ENCODE measurements at places on chromosomes 13 and 19.

DNA sequence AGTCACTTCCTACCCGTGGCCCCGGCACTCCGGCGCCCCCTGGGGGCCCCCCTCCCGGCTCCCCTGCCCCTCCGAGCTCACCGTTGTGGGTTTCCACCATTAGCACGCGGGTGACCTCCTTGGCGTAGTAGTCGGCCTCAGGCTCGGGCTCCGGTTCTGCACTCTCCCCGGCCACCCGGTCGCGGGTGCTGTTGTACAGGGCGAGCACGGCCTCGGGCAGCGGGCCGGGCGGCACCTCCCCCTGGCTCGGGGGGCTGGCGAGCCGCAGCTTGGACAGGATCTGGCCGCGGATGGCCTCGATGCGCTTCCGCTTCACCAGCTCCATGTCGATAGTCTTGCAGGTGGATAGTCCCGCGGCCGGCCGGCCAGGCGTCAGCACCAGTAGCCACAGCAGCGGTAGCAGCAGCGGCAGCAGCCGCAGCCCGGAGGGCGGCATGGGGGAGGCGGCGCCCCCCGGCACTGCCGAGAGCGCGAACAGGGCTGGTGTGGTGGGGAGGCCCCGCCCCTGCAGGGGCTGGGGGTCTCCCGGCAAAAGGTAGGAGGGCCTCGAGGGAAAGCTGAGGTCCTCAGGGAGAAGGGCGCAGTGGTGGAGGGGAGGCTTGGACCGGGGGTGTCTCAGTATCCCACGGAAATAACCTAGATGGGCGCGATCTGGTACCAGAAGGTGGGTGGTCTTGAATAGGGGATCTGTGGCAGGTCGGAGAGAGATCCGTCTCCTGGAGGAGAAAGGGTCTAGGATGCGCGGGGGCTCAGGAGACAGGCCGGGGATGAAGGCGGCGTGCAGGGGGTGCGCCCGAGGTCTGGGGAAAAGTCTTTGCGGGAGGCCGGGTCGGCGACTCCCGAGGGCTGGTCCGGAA is 885 bp downstream of the TGFB1 start:
- DNase-seq = no peak

DNA sequence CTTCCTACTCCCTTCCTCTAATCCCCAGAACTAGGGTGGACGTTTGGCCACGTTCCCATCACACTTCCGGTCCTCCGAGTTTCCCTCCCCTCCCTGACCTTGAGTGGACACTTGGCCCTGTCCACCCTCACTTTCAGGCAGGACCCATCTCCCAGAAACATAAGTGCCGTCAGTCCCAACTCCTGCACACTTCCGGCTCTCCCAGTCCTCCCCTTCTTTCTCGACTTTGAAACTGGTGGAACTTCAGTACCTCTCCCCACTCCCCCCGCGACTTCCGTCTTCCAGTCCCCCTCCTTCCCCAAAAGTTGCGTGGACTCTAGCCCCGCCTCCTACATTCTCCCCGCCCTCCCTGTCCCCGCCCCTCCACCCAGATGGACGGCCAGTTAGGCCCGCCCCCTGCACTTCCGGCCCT is 278 bp upstream of the ZNF274 start:
- no peak for DNase-seq

DNA sequence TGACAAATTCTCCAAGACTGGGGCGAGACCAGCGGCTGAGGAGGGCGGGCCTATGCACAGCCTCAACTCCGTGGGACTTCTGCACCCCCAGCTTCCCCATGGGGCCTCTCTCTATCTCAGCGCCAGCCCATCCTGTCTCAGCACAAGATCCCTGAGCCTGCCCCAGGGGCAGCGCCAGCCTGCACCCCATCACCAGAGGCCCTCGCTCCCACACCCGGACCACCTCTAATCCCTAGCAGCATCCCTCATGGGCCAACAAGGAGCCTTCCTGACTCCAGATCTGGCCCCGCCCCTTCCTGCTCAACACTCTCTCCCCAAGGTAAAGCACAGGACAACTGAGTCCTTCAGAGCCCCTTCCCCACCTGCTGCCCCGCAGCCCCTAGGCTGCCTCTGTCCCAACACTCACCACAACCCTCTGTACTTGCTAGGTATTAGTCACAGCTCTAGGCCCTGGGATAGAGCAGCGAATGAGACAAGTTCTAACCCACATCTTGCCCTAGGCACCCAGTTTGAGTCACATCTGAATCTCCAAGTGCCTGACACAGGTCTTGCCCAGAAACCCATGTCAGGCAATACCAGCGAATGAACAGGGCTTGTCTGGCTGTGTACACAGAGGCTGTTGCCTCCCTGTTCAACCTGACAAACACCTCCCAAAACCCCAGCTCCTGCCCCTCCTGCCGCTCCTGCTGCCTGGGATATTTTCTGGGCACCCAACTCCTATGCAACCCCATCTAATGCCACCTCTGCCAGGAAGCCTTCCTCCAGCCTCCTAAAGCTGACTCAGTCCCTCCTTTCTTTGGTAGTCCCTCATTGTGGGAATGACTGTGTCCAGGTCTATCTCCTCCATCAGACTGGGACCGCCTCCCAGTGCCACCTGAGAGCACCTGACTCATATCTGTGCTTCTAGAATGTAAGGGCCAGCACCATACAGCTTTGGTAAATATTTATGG is 18.6 kb downstream of the GRIK5 start:
- DNase-seq = no peak

GRCh38 chr19:36041831-36042230 is 9.2 kb upstream of the CLIP3 start:
- DNase-seq = no peak

DNA sequence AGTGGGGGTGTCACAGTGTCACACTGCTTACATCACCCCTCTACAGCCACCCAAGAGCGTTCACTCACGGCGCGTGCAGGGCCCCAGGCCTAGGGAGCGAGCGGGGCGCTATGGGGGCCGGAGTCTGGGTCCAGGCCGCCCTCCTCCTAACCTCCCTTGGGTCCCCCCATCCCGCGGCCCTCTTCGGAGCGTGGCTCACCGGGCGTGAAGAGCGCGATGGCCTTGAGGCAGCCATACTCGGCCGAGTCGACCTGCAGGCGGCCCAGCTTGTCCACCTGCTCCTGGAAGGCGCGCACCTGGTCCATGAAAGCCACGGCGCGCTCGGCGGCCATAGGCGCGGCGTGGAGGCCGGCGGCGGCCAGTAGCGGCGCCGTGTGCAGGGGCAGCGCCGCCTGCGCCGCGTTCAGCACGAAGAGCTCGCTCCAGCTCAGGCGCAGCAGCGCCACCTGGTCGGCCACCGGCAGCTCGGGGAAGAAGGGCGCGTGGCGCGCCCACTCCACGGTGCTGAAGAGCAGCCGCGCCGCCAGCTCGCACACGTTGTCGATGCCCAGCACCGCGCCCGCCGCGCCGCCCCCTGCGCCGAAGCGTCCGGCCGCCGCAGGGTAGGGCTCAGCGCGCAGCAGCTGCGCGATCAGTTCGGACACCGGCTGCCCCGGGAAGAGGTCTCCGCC is 9.4 kb downstream of the OCEL1 start:
- DNase-seq = no peak

GRCh38 chr13:60351326-60351725 is 45.7 kb upstream of the TDRD3 start:
- DNase-seq = no peak

DNA sequence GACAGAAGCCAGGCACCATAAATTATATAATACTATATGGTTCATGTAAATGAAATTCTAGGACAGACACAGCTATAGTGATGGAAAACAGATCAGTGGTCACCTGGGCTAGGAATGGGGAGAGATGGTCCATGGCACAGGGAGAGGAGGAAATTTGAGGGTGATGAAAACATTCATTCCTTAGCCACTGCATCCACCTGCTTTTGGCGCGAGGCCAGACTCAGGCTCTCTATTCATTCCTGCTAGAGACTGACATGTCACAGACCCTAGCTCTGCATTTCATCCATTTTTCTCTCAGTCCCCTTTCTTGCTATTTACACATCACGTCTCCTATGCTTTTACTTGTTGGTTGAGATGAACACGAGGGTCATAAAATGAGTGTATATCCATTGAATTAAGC is 628.3 kb upstream of the SLC10A2 start:
- DNase-seq = no peak

- no peak for DNase-seq
These were observed 23.0 kb upstream of the IRS2 start for GRCh38 chr13:109809216-109809932.

DNA sequence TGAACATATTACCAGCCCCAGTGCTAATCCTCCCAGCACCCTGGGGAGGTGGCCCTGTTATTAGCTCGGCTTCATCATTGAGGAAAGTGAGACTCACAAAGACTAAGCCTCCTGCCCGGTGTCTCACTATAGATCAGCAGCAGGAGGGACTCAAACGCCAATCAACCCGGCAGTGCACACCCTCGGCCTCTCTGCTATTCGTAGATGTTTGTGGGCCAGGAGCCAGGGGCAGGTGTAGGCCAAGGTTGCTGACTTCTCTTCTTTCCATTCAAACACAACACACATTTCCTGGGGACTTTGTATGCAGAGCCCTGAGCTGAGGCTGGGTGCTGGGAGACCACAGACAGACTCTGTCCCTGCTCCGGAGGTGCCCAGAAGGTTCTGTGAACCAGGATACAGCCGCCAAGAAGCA is 9.4 kb upstream of the SBK3 start:
- DNase-seq = no peak

DNA sequence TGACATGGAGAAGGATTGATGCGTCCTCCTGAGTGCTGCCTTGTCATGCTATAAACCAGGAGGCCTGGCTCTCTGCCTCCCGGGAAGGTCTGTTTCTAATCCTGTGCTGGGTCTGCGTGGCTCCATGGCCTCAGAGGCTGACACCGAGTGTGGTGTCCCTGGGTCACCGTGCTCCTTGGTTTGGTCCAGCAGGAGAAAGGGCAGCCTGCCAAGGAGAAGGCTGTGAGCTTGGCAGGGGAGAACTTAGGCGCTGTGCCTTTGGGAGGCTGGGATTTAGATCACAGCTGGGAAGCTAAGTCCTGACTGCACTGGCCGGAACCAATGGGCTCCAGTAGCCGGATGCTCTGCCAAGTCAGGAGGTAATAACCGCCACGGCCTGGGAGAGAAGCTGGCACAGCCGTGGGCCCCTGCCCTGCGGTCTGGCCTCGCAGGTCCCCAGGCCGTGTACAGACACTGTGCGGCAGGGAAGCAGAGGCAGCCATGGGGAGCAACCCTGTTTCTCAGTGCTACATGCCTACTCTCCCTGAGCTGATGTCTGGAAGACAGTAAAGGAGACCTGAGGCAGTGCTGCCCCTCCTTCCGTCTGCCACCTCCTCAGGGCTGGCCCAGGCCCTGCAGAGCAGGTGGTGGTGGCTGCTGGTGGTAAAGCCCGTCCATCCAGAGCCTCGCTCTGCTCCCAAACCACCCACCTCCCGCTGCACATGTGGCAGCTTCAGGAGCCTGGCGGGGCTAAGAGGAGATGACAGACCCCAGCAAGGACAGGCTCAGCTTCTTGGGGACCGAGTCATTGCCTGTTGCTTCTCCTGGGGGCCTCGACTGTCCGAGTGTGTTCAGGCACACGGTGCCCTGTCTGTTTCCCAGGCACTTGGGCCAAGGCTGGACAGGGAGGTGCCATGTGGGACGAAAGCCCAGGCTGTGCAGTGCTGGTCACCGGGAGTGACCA is 44.9 kb downstream of the C13orf46 start:
- DNase-seq = no peak

DNA sequence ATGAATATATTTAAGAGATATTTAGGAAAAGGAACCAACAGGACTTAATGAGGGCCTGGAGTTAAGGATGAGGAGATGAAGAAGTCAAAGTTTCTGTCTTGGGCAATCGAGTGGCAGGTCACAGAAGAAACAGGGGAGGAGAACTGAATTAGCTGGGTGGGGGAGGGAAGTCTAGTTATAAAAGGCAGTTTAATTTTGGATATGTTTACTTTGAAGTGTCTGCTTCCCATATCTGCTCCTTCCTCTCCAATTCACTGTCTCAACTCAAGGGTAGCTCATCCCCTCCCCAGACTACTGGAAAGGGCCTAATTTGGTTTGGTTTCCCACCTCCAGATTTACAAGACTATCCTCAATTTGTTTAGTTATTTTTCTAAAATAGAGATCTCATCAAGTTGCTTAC is 195.9 kb downstream of the VWA8 start:
- no peak for DNase-seq

- DNase-seq = no peak
These were observed 9.7 kb upstream of the HSH2D start for GRCh38 chr19:16133818-16134217.

DNA sequence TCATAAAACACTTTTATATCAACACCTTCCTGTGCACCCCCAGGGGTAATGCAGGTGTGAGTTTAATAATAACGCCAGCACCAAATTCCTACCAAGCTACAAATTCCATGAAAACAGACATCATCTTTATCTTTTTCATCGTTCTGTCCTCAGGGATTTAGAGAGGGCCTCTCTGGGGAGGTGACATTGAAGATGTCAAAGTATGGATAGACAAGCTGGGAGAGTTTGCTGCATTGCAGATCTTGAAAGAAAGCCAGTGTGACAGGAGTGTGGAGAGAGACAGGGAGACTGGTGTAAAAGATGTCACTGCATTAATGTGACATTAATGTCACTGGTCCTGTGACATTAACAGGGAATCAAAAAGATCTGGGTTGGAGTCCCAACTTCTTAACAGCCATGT is 10.1 kb downstream of the CACNG6 start:
- no peak for DNase-seq

- DNase-seq = no peak
These were observed 380.6 kb downstream of the LIG4 start for GRCh38 chr13:107834717-107835116.

DNA sequence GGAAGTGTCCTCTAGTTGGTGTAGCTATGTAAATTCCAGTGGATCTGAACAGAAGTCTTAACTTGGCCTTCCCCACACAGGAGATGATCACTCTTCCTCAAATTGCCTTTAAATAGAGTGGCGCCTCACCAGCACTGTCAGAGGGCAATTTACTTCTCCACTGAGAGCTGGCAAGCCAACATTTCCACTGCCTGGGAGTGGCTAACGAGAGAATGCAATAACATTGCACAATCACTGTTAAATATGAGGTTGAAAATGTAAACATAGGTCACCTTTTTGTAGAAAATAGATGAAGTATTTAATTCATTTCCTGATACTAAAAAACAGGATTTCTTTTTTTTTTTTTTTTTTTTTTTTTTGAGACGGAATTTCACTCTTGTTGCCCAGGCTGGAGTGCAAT is 55.4 kb upstream of the UBL3 start:
- peak; percentile 44 for DNase-seq

- DNase-seq = no peak
These were observed 23.3 kb downstream of the ZNF787 start for GRCh38 chr19:56097776-56098175.

DNA sequence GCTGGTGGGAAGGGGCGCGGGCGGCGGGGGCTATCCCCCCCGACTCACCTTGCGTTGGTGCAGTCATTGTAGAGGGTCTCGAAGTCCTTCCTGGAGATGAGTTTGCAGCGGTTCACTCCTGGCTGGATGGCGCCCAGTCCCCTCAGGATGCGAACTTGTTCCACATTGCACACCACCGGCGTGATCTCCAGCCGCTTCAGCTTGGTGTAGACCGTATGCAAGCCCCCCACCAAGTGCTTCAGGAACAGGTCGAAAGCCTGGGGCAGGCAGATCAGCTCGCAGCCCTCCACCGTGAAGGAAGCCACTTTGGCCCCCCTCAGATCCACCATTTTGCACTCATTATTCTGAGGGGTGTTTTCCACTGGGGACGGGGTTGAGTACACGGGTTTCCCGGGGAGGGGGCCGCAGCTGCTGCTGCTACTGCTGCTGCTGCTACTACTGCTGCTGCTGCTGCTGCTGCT is 1.1 kb downstream of the DACH1 start:
- no peak for DNase-seq

- no peak for DNase-seq
These were observed 511.6 kb upstream of the ARGLU1 start for GRCh38 chr13:107079423-107080049.
